ENCODE measurements at places on chromosomes 12 and 14.

DNA sequence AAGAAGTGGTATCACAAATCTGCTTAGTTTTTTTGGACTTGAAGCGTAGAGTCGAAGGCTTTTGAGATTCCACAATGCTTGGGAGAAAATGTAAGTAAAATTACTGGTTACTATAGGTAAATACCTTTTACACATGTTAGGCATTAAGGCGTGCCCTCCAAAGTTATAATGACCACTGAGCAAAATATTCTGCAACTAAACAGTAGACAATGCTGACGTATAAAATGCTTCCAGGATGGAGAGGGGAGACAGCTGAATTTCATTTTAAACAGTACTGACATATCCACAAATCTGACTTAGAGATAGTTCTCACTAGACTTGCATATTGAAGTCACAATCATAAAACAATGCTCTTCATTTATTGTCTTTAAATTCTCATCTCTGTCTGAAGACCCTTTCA is 144.5 kb upstream of the DCN start:
- DNase-seq, result no peak

DNA sequence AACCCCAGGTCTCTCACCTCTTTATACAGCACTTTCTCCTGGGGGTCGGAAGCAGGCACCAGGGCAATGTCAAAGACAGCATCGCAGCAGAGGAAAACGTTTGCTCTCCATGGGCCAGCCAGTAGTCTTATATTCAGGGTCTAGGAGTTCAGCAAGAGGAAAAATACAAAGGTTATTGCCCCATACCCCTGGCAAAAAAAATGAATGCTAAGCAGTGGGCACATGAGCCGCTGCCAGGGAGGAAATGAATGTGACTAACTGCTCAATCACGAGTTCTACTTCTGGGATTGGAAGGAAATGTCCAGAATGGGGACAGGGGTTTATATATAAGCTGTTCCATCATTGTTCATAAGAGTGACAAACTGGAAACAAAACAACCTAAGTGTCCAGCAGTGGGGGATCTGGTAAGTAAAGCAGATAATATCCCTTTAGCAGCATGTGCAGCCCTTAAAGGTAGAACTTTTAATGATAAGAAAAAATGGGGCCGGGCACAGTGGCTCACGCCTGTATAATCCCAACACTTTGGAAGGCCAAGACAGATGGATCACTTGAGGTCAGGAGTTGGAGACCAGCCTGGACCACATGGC is 53.8 kb downstream of the PHETA1 start:
- DNase-seq, result no peak

GRCh38 chr14:99808515-99808914 is 15.3 kb downstream of the EML1 start:
- no peak for DNase-seq

DNA sequence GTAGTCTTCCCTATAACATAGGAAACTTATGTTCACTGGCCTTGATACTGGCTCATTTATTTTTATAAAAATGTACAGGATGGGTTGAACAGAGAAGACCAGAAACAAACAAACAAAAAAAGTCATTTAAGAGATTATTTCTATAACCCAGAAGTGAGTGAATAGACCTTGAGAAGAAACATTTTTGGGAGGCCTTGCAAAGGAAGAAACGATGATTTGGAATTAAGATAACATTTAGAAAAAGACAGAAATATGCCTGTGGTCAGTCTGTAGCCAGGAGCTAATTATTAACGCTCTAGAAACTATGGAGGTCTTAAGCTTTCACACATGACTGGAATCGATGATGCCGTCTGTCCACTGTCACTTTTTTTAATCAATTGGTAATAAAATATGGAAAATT is 264.0 kb downstream of the EGLN3 start:
- DNase-seq, result no peak

GRCh38 chr14:50997712-50998111 is 53.4 kb upstream of the PYGL start:
- DNase-seq, result no peak

DNA sequence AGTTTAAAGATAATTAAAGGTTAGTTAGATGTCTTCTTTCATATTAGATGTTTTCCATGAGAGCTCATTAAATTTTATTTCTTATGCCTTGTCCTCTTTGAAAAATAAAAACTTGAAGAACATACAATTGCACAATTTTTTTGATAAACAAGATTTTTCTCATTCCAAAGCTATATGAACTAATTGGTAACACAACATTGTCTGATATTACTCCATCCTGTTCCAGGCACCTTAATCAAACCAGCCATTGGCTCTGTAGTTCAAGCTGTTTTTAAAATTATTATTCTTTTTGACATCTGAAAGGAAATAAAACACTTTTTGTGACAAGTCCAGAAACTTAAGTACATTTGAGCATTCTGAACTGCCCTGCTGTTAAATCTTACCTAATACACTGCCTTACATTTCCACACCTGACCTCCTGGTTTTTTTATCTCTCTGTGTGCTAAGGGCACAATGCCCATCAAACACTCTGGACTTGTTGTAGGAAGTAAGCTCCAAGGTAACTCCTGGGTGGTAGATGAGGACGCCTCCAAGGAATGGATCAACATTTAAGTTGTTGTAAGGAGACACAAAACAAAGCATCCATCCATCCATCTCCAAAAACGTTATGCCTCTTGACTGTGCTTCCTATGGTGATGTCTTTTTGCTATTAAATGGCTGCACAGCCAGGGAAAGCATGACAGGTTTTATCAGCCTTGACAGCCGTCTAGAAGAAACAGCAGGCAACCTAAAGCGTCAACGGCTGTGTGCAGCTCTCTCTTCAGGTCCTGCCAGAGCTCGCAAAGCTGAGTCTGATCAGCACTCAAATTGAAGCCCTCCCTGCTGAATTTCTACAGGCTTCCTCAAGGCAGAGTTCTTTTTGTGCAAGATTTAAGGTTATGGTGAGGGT is 449.9 kb upstream of the FLRT2 start:
- DNase-seq, result no peak

DNA sequence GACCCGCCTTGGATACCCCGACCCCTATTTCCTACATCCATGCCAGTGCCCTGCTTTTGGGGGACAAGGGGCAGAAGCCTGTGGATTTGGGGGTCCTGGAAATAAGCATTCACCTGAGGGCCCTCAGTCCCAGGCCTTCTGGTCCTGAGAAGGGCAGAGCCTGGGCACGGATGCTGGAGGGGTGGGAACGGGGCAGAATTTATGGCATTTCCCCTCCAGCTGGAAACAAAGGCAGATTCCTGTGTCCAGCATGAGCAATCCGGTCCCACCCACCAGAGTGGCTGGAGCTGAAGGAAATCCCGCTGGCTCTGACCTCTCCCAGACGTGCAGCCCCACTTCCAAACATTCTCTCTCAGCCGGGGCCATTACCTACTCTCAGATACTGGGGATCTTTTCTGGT is 9.3 kb downstream of the ANKRD33 start:
- no peak for DNase-seq

GRCh38 chr14:48382961-48383360 is 707.6 kb upstream of the MDGA2 start:
- no peak for DNase-seq

GRCh38 chr12:132289356-132290202 is 39.8 kb downstream of the GALNT9 start:
- DNase-seq, result no peak

DNA sequence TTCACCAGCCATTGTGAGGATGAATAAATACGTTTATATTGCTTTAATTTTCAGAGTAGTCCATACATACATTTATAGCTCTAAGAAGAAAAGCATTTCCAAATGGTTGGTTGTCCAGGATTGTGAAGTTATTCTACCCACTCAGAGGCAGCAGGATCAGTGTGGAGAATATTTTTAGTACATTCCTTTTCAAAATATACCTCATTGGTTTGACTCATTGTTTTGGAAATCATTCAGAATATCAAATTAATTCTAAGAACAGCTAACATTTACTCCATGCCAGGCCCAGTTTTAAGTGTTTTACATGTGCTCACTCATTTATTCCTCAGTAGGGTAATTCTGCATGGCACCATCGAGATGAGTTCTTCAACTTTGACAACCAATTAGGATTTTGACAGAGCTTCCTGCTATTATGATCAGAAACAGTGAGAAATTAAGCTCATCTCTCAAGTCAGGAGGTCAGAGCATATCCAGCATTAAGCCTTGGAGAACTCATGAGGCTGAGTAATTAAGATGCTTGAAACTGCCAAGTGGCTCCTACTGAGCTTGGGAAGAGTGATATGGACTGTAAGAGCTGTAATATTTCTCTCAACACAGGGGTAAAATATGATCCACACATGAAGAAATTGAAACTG is 153.3 kb upstream of the CLEC14A start:
- DNase-seq, result no peak
